ENCODE measurements at places on chromosomes 3 and 15. TPM values are rescaled to one million over a fixed set of nuclear protein-coding genes. Genes with fewer than 3 reads are reported as not detected.

GRCh38 chr15:77864211-77865105 is 213.1 kb downstream of the TBC1D2B start:
- no peak for DNase-seq

DNA sequence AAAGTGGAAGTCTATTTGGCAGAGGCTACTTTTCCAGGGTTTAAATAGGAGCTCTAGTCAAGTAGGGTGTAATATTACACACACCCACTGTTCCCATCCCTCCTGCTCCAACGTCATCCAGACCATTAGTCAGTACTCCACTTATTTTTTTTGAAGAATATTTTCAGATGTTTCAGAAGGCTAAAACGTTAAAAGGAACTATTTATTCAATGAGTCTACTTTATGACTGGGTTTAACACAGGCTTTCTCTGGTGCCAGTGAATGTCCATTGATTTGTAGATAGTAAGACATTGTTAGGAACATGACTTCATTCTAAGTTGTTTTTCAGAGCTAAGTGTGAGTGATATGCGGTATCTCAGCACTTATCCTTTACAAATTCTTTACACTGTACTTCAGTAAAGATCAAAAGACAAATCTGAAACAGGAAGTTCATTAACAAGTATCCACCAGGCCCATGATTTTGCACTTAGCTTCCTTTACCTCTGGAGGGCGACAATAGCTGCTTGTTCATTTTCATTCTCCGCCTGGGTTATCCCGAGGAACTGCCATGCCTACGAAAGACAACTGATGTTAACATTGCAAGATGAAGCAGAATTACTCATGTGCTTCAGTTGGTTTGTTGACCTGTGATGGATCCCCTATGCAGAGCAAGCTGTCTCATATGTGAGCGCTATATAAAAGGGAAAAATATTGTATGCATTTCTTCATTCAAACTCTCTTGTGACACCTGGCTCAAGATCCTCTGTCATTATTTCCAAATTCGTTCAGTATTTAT is 158.7 kb downstream of the USP13 start:
- peak; percentile 35 for DNase-seq

DNA sequence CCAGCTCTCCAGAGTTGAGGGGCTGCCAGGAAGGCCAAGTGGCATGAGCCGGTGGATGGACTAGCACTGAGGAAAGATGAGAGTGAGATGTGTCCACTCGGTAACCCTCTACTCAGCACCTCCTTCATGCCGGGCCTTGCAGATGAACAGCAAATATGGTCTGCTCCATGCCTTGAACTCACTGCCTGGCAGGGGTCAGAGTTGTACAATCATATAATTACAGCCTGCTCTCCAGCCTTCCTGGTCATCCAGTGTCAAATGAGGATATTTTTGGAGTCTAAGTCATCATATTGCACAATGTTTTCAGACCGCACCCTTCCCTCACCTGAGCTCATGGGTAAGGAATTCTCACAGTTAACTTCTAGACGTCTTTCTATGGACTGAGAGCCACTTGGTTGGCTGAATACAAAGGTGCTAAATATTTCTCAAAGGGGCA is 4.9 kb downstream of the MGLL start:
- no peak for DNase-seq

DNA sequence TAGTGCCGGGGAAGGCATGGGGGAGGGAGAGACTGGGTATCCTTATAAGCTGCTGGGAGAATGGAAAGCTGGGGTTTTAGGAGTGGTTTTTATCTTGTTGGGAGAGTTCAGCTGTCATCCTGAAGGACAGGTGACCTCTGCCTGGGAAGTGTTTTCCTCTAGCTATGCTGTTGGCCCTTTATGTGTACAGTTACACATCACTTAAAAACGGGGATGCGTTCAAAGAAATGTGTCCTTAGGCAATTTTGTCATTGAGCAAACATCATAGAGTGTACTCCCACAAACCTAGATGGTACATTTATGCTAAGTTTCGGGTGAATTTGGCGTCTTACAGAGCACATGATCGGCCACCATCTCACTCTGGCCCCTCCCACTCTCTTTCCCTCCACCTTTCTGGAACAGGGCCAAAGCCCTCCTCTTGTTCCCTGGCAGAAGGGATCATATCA is 164.3 kb upstream of the NUDT16 start:
- DNase-seq: no peak

DNA sequence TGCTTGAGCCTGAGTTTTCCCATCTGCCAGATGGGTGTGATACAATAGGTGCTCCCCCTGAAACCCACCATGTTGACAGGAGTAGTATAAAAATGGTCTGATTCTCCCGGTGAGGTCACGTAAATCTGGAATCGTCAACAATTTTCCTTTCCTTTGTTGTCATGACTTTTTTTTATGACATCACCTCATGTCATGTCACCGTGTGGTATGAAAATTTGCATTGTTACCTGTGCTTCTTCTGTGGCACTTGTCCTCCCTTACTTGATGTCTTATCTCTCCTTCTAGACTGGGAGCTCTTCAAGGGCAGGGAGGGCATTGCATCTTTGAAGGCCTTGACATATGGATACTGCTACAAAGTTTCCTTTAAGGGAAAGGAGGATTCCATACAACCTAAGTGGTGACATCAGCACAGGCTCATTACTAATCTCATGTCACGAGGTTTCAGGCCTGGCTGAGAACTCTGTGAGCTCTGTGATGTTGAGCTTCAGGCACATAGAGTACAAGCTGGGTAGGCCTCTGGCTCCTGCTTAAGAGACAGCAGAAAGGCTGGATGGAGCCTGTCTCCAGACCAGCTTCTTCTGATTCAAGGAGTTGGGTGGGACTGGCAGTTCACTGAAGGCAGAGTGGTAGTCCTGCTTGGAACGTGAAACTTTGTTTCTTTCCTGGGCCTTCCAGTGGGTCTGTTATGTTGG is 66.3 kb downstream of the LPP start:
- DNase-seq: no peak

- no peak for DNase-seq
These were observed 316.0 kb downstream of the RORA start for GRCh38 chr15:60912984-60913697.

Gene FBXL2
- 28.8 TPM for polyA plus RNA-seq

Gene KLF15
- 14.5 TPM for polyA plus RNA-seq

DNA sequence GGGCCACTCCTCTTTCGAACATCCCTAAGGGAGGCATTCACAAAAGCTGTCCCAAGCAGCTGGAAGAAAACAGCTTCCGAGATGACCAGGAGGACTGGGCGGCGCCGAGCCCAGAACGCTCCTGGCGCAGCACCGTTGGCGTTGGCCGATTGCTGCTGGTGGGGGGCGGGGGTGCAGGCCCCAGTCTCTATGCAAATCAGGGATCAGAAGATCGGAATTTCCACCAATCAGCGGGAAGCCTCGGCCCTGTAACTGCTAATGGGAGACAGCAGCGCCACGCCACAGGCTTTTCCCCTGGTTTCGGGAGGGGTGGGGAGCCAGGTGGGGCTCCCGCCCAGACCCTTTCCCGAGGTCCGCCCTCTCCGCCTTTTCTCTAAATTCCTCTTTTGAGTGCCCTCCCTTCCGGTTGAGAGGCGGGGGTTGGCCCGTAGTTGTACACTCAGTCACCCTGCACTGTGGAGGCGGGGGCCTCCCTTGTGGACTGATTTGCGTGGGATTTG is 27.0 kb downstream of the HMCES start:
- peak; percentile 74 for DNase-seq

DNA sequence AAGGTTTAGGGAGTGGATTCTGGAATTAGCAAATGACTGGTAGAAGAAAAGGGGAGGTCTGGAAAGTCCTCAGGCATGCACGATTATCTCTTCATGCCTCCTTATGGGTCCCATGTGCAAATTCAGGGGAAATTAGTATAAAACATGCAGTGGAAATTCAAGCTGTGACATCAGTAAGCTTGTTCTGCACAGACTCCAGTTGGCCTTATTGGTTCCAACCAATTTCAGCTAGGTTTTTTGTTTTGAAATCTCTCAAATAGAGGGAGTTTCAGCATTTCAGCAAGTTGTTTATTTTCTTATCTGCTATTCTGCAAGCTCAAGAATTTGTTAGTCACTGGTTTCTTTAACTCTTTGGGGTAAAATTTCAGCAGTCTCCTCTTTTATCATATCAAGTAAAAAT is 774 bp upstream of the TMCO5A start:
- no peak for DNase-seq

GRCh38 chr3:197487911-197488391 is 67.8 kb downstream of the BDH1 start:
- no peak for DNase-seq

- no peak for DNase-seq
These were observed 50.3 kb downstream of the MED12L start for GRCh38 chr3:151135541-151136337.
